ENCODE measurements at places on chromosomes 16 and 17. TPM values are rescaled to one million over a fixed set of nuclear protein-coding genes. Genes with fewer than 3 reads are reported as not detected.

The KRTAP4-4 gene
- polyA plus RNA-seq = not detected

DNA sequence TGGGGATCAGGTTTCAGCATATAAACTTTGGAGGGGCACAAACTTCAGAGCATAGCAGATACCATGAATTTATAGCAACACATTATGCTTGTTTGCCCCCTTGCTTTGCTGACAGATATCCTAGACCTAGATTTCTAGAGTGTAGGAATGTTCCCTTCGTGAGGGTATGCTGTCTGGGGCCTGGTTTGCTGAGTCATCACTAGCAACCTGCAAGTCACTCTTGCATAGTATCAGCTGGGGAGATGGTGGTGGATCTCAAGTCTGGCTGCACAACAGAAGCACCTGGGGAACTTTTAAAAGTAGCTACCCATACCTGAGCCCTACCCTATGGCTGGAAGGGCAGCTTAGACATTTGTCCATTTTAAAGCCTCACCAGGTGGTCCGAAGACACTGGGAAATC lies 22.3 kb upstream of the HSBP1 start:
- DNase-seq = no peak

DNA sequence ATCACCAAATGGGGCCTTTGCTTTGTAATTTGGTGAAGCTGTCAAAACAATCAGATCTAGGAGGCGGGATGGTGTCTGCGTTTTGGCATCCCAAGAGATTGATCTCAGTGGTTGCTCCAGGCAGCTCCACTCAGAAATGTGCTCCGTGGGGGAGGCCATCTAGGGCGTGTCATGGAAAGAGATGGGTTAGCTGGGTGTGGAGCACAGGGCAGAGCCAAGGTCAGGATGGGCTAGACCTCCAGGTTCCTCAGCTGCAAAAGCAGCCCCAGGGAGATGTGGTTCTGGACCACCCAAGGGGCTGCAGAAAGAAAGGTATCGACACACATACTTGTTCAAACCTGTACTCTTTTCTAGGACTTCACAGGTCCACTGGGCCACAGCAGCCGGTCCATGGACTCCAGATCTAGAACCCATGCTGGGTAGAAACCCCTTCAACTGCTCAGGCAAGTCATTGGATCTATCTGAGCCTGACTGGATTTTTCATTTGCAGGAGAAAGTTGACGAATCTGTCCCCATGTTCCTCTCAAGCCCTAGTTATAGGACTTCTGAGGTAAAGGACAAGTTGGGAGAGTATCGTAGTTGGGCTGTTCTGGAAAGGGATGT lies 270.2 kb upstream of the RPL38 start:
- no peak for DNase-seq

DNA sequence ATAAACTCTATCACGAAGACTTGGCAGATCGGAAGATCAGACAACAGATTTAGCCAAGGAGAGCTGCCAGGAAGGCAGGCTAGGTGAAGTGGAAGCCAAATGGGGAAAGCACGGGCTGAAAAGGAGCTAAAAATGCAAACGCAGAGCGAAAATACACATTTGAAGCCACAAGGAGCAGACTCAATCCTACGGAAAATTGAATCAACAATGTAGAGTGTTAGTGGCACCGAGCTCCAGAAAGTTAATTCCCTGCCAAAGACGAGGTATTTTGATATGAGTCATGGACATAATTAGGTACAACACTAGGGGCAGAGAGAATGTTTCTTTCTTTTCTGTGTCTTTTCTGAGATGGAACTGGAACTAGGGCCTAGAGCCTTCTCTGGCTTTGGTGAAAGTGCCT lies 20.7 kb downstream of the GSG1L start:
- no peak for DNase-seq

GRCh38 chr17:75864448-75864871 lies 9.3 kb upstream of the WBP2 start:
- DNase-seq = peak; percentile 69

DNA sequence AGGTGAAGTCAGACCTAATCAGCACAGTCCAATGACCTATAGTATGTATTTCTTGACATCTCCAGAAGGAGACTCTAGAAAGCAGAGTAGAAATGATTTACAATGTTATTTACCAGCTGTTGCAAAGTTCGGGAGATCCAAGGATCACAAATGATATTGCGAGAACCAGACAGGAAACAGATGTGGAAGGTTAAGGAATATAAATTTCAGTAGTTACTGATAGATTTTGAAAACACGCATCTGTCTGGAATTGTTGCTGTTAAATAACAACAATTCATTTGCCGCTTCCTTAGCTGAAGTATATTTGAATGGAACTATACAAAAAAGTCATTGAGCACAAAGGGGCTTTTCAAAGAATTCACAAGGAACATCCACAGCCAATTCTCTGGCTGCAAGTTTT lies 72.0 kb downstream of the STXBP4 start:
- DNase-seq = peak; percentile 40

GRCh38 chr17:57911834-57912673 lies 43.2 kb downstream of the CUEDC1 start:
- peak; percentile 62 for DNase-seq

The SLC6A2 gene
- not detected for polyA plus RNA-seq

GRCh38 chr16:30113711-30114333 lies 485 bp upstream of the GDPD3 start:
- DNase-seq = no peak

The SPIRE2 gene
- polyA plus RNA-seq = 14.7 TPM

GRCh38 chr17:83135692-83136091 lies 56.3 kb downstream of the METRNL start:
- no peak for DNase-seq

DNA sequence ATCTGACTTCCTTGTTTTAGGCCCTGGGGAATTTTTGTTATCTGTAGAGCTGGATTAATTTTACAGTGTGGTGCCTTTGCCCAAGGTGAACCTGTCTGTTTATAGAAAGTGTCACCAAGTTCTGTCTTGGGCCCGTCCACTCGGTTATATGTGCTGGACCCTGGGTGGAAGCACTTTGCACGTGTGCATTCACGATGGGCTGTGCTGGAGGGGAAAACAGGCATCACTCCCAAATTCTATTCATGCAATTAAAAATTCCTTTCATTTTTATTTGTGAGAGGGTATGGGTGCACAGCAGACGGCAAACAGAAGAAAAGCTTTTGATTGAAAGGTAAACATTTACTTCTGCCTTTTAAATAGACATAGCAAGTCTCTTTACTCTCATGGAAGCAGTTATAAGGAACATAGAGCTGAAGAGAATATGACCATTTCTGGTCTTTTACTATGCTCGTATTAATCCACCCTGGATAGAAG lies 101.2 kb downstream of the WWOX start:
- no peak for DNase-seq

DNA sequence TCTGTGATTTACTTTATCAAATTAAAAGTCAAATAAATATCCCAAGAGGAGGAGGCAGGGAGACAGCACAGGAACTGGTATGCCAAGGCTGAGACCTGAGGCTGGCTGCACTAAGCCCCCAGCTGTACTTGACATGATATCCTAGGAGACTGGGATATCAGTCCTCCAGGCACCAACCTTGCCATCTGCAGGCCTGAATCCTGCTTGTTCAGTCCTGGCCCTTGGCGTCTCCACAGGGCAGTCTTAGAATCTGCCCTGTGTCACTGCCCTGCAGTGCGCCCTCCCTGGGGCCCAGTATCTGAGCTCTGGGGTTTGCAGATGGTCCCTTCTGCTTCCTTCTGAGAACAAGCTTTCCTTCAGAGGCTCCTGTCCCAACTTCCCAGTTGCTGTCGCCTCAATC lies 75.9 kb downstream of the HS3ST3A1 start:
- no peak for DNase-seq

- DNase-seq = no peak
These were observed 4.2 kb downstream of the SMPD3 start for GRCh38 chr16:68444056-68444657.

DNA sequence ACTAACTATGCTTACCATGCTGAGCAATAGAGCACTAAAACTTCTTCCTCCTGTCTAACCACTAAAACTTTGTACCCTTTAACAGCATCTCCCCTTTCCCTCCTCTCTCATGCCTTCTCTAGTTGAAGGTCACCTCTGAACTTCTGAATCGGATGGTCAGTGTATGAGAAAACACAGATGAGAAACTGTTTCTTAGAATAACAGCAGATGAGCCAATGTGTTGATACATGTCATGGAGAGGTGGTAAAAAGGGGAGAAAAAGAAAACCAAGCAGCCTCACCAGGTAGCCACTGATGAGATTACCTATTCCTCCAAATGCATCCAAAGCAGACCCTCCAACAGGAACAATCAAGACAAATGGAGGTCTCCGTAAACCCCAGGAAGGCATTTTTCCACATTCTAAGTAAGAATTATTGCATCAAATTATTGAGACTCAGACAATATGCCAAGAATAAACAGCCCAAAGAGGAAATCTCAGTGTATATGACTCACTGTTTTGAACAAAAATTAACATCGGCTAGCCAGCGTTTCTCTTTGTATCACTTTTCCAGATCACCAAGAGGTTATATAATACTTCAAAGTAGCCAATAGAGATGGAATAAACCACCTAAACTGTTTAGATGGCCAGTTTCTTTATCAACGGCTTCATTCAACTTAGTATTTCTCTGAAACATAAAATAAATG lies 793.3 kb upstream of the SOX9 start:
- DNase-seq = no peak

DNA sequence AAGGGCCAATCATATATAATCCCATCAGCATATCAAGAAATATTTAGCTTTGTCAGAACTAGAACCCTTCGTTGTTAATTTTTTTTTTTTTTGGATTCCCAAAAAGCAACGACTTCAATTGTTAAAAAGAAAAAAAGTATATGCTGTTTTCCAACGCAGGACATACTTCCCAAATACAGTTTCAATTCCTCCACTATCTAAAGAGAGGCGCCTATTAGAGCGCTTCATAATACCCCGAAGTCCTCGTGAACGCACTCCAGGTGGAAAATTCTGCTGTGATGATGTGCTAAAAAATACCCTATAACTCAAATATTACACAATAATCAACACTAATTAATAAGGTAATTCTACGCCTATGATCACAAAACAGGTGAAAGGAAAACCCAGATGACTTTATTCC lies 20.8 kb downstream of the GNA13 start:
- no peak for DNase-seq

- DNase-seq = no peak
These were observed 7.1 kb downstream of the IGSF6 start for GRCh38 chr16:21645261-21645721.

GRCh38 chr16:48850097-48850770 lies 240.3 kb upstream of the N4BP1 start:
- no peak for DNase-seq

The SMTNL2 gene
- polyA plus RNA-seq = 23.9 TPM

All from left lung (tissue), 14 donors.